ENCODE measurements at places on chromosomes 3 and 15.
A peak's percentile ranks its signal among the peaks of the same experiment; 100 is the strongest.

DNA sequence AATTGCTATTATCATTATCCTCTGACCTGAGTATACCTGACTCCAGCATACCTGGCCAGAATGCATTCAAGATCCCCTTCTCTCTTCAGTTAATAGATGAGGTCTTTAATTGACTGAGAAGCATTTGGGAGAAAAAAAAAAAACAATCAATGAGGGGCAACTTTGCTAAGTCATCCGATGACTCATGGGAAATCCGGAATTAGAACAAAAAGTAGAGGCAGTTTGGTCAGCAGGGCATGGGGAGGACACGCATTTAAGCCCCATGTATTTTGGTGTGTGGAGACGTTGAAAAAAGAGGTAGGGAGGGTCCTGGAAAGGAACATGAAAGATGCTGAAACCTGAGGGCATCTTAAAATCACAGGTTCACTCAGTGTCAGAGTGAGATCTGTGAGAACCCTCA, 256.2 kb downstream of the RORA start:
- DNase-seq = no peak

DNA sequence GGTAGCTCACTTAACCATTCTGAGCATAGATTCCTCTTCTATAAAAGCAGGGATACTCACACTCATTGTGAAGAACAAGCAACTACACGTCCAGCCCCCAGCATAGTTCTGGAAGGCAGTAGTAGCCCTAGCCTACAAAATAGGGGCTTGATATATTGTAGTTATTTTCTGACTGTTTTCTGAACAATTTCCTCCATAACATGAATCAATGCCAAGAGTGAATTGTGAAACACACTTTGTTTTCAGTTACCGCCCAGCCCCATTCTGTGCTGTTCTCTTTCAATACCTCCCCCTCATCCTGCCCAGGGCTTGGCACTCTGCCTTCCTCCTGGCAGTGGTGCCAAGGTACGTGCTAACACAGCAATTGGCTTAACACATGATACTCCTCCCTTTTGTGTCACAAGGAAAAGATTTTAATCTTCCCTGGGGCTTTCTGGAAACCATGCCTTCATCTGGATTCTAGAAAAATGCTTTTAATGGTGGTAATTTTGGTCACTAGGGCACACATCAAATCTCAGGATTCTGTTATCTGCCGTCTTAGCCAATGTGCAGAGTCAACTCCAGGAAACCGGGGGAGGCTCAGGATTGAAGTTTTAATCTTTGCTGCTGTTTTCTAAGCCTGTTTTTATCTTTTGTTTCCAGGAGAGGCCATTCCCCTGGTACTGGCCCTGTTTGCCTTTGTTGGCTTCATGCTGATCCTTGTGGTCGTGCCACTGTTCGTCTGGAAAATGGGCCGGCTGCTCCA, 37.2 kb downstream of the IL20RB start:
- DNase-seq = peak; percentile 88

- no peak for DNase-seq
These were observed 412.8 kb upstream of the WNT5A start for GRCh38 chr3:55899887-55900286.

- no peak for DNase-seq
These were observed 451.9 kb downstream of the LPP start for GRCh38 chr3:188605905-188606304.

DNA sequence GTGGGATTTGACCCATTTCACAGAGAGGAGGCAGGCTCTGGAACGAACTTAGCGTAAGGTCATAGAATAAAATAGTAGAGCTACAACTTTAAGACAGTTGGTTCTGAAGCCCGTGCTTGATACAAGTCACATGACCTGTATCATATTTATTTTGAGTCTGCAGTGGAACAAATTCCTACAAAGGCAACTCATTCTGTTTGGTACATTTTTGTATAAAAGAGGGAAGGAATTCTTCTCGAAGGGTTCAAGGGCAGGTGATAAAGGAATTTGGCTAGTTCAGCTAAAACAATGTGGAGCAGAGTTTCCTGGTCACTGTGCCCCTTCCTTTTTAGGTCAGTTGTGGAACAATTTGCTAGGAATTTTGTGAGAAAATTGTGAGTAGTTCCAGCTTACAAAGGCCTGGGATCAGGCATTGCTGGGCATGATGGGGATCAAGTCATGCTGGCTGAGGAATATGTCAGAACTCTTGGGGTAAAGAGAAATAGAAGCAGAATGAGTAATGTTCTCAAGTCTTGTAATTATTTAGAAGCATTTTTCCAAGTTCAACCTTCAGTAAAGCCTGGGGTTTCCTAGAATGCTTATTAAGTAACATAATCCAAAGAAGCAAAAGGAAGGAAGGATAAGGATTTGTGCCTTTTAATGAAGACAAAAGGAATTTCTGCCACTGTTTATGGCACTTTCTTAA, 19.1 kb downstream of the USP3 start:
- no peak for DNase-seq

- DNase-seq = no peak
These were observed 992.2 kb downstream of the DIPK2A start for GRCh38 chr3:144963810-144964209.

GRCh38 chr3:152459572-152459971, 190.8 kb downstream of the MBNL1 start:
- no peak for DNase-seq
